ENCODE measurements at places on chromosomes 12 and 14. TPM values are rescaled to one million over a fixed set of nuclear protein-coding genes. Genes with fewer than 3 reads are reported as not detected.

Gene IGF1
- 0.13 TPM for total RNA-seq

Gene EIF2S1
- 128 TPM for total RNA-seq

Gene VDR
- total RNA-seq = 3.7 TPM

Gene ADCY6
- 42.2 TPM for total RNA-seq

Gene KRT78
- total RNA-seq = not detected
